ENCODE measurements at places on chromosomes 2 and 18.

DNA sequence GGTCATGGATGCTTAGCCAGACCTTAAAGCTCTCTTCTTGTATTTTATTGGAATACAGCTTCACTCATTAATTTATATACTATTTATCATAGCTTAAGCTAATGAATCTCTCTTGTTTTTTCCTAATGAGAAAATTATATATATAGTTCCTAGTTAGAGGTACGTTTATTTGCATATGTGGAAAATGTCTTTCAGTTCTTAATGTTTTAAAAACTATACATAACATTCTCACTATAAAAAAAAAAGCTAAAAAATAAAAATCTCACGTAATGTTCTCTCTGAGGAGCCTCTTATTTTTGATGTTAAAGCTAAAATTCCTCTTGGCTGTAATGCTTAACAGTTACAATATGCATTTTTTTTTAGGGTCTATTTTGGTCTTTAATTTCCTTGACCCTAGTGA, 16.6 kb downstream of the UGP2 start:
- DNase-seq = no peak
- no peaks in the 10 kb centered on the region for H3K27me3 ChIP-seq
- H3K4me1 ChIP-seq = peaks cover 71% of the 10 kb centered on the region
- peak overlapping the region; percentile 98 for H3K27ac ChIP-seq
- peaks cover 67% of the 10 kb centered on the region for H3K36me3 ChIP-seq

DNA sequence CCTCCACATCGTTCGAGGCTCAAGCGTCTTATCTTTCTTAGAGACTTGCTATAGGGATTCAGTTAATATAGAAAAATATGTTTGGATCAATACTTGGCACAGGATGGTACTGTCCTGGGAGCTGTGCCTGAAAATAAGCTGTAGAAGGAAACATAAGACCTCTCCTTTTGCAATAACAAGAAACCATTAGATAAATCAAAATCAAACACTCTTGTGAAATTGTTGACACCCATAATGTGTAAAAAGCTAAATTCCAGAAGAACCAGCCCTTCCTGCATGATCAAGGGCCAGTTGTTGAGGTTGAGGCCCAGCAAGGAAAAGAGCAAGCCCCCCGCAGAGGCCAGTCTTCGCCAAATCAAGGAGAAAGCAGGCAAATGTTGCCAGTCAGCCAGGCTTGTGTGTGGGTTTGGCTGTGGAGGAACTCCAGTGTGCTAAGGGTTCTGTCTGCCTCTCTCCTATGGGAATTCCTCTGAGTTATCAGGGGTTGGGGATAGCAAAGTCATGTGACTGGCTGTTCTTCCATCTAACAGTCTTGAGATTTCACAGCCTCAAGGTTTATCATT, 185.7 kb downstream of the ACKR3 start:
- no peak overlapping the region for H3K27ac ChIP-seq
- H3K36me3 ChIP-seq = no peaks in the 10 kb centered on the region
- no peaks in the 10 kb centered on the region for H3K4me1 ChIP-seq

DNA sequence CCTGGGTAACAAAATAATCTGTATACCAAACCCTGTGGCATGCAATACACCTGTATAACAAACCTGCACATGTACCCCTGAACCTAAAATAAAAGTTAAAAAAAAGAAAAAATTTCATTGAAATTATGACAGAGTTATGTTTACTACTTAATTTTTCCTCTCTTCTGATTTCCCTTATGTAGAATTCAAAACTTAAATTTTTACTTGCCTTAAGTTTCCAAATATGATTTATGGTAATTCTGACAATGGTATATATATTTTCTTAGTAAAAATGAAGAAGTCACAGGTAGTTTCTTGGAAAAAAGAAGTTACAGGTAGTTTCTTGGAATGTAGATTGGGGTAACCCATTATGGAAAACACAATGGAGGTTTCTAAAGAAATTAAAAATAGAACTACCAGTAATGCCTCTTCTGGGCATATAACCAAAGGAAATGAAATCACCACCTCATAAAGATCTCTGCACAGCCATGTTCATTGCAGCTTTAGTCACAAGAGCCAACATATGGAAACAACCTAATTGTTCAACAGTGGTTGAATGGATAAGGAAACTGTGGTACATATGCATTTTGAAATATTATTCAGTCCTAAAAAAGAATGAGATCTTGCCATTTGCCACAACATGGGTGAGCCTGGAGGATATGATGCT, 164.9 kb downstream of the BABAM2 start:
- no peak for DNase-seq
- no peaks in the 10 kb centered on the region for H3K27me3 ChIP-seq
- H3K4me3 ChIP-seq = no peak overlapping the region

GRCh38 chr2:191228333-191228732, 16.9 kb upstream of the MYO1B start:
- no peak for DNase-seq
- H3K27me3 ChIP-seq = no peaks in the 10 kb centered on the region
- no peak overlapping the region for H3K27ac ChIP-seq
- H3K4me3 ChIP-seq = no peak overlapping the region
- no peaks in the 10 kb centered on the region for H3K36me3 ChIP-seq
- H3K4me1 ChIP-seq = no peaks in the 10 kb centered on the region

GRCh38 chr2:157722580-157723234, 94.0 kb upstream of the ACVR1C start:
- no peaks in the 10 kb centered on the region for H3K36me3 ChIP-seq
- DNase-seq = no peak
- H3K4me1 ChIP-seq = no peaks in the 10 kb centered on the region
- H3K4me3 ChIP-seq = no peak overlapping the region
- no peaks in the 10 kb centered on the region for H3K27me3 ChIP-seq
- no peak overlapping the region for H3K27ac ChIP-seq

DNA sequence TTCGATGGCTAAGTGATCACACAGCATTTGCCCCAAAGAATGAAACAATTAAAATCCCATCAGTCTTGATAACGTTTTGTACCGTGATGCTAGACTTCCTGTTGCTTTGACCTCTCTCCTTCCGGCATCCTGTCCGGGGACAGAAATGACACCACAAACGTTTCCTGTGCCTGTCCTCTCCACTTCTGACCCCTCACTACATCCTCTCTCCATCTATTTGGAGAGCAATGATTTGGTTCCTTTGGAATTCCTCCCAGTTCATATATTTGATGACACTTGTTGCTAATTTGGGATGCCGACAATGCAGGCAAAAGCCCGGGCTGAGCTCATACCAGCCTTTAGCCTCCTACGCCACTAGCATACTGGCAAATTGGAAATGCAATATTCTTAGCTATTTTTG, 151.2 kb upstream of the CCDC68 start:
- no peak for DNase-seq
- no peaks in the 10 kb centered on the region for H3K36me3 ChIP-seq
- H3K27ac ChIP-seq = no peak overlapping the region

DNA sequence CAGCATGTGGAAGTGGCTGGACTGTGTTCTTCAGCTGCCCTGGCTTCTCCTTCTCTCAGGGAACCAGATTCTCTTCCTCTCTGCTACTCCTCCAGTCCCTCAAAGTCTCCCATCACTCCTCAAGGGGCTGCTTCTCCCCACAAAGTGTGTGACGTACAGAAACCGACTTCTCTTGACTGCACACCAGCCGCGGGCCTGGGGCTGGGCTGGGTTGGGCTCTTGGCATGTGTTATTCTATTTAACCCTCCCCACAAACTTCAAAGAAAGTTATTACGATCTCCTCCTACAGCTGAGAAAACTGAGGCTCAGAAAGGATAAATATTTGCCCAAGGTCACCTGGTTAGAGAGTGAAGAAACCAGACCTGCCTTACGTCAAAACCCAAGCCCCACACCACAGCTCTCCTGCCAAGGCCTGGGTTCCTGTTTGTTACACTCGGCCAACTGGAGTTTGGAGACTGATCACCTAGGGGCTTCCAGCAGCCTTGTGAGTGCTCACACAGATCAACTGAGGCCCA, 269.0 kb downstream of the TFCP2L1 start:
- H3K27me3 ChIP-seq = peaks cover 6% of the 10 kb centered on the region
- H3K4me1 ChIP-seq = no peaks in the 10 kb centered on the region
- H3K4me3 ChIP-seq = no peak overlapping the region
- H3K27ac ChIP-seq = no peak overlapping the region
- no peak for DNase-seq
- no peaks in the 10 kb centered on the region for H3K36me3 ChIP-seq

DNA sequence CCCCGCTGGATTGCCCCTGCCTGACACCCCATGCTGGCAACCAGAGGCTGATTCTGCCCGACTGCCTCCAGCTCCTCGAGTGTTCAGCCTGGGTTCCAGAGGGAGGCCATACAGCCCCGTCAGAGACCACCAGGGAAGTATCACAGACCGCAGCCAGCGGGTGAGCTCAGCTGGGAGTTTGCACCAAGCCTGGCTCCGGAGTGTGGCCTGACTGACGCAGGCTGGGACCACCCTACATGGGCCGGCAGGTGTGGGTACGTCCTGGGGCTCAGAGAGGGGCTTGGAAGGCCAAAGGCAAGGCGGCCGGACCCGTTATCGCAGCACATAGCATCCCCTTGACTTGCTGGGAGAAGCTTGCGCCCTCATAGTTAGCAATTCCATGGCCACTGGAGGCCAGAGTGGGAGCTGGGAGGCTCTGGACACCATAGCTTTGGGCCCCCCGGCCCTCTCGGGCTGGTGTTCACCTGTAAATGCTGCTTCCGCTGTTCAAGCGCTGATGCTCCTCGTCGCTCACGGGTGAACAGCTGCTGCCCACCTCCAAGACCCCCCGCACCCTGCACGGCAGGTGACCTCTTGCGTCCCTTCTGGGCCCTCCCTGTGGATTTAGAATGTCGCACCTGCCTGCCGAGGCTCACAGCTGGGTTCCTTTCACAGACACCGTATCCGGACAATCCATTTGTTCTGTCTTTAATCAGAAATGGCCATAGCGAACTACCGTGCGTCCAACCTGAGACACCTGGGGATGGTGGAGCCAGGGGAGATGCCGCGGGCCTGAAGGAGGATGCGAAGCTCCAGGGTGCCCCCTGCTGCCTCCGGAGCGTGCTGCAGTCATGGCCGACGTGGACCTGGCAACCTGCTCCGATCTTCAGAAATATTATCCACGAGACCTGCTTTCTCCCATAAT, 31.2 kb upstream of the SLC66A3 start:
- no peaks in the 10 kb centered on the region for H3K36me3 ChIP-seq
- H3K27me3 ChIP-seq = peaks cover 3% of the 10 kb centered on the region
- peaks cover under 1% of the 10 kb centered on the region for H3K4me1 ChIP-seq
- H3K4me3 ChIP-seq = no peak overlapping the region
- peak; percentile 58 for DNase-seq

GRCh38 chr2:32135409-32135808, 30.3 kb upstream of the SLC30A6 start:
- H3K27me3 ChIP-seq = no peaks in the 10 kb centered on the region
- no peak for DNase-seq
- H3K4me3 ChIP-seq = no peak overlapping the region
- no peaks in the 10 kb centered on the region for H3K4me1 ChIP-seq
- H3K27ac ChIP-seq = no peak overlapping the region

Measured in DND-41 (cell line).